Heart right ventricle (tissue), 16 donors: ENCODE measurements at places on chromosomes 16 and 17.

- no peak for DNase-seq
These were observed 23.2 kb upstream of the FASN start for GRCh38 chr17:82121246-82121645.

- DNase-seq = no peak
These were observed 5.9 kb downstream of the UBTF start for GRCh38 chr17:44213403-44214229.

GRCh38 chr17:82240506-82241182 is 11.8 kb downstream of the SLC16A3 start:
- DNase-seq = no peak

DNA sequence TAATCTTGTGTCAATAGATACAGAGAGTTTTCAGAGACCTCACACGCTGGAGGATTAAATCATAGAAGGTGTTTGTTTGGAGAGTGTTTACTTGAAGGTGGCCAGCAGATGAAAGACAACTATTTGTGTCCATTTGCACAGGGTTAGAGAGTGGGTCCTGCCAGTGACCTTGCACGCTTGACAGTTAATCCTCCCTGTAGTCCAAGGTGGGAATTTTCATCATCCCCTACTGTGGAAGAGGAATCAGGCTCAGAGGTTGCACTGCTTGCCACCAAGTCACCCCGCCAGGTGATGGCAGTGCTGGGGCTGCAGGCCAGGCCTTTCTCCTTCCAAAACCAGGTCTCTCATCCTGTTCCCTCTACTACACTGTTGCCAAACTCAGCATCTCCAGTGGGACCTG is 12.3 kb downstream of the CDH1 start:
- no peak for DNase-seq

- DNase-seq = peak; percentile 32
These were observed 82.2 kb downstream of the CMC2 start for GRCh38 chr16:80924372-80924978.

GRCh38 chr17:12242345-12242954 is 221.8 kb downstream of the MAP2K4 start:
- no peak for DNase-seq

GRCh38 chr17:80880648-80880985 is 111.0 kb upstream of the CHMP6 start:
- no peak for DNase-seq

DNA sequence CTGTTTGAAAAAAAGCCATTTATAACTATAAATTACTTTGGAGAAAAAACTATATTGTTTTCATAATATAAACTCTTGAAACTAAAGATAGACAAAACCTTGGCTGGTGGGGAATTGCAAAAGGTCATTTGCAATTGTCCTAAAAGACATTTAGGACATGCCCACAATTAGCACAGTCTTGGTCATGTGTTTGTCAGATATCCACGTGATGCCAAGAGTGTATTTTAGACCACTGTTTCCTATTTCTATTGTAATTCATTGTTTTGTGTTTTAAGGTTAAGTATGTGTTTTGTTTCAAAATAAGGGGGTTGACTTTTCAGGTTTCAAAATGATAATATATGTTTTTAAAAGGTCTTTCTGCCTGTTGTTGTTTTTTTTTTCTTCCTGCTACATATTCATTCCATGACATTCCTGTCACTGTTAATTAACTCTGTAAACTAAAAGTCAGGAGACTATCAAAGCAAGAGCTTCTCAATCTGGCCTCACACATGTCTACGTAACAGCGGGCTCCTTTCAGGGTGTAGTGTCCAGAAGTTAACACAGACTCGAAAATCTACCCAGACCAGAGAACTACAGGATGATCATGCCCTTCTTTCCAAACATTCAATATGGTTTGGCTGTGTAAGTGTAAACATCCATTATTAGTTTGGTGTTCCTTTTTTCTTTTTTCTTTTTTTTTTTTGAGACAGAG is 58.7 kb downstream of the COG7 start:
- no peak for DNase-seq

GRCh38 chr16:12767897-12768296 is 35.8 kb downstream of the CPPED1 start:
- DNase-seq = no peak

- DNase-seq = peak; percentile 67
These were observed 622 bp downstream of the TOM1L2 start for GRCh38 chr17:17971431-17972125.

- DNase-seq = no peak
These were observed 17.9 kb upstream of the SPN start for GRCh38 chr16:29644973-29645693.

GRCh38 chr16:1655909-1656807 is 21.9 kb upstream of the JPT2 start:
- DNase-seq = no peak

GRCh38 chr17:49971848-49972485 is 3.0 kb downstream of the DLX4 start:
- DNase-seq = no peak
